IMR-90 (cell line): ENCODE measurements at places on chromosomes 5 and 9. TPM values are rescaled to one million over a fixed set of nuclear protein-coding genes. Genes with fewer than 3 reads are reported as not detected.

GRIN1 gene
- not detected in 2 replicates for total RNA-seq

ATG10 gene
- total RNA-seq = 8.1 and 12.2 TPM in 2 replicates

SLC22A4 gene
- 2.8 and 3.2 TPM in 2 replicates for total RNA-seq

LCN12 gene
- not detected in 2 replicates for total RNA-seq

SPEF2 gene
- total RNA-seq = 2.3 and 2.5 TPM in 2 replicates

TEX48 gene
- not detected in 2 replicates for total RNA-seq

TAF11L6 gene
- total RNA-seq = not detected in 2 replicates

S1PR3 gene
- total RNA-seq = 28.7 and 31.1 TPM in 2 replicates

DNA sequence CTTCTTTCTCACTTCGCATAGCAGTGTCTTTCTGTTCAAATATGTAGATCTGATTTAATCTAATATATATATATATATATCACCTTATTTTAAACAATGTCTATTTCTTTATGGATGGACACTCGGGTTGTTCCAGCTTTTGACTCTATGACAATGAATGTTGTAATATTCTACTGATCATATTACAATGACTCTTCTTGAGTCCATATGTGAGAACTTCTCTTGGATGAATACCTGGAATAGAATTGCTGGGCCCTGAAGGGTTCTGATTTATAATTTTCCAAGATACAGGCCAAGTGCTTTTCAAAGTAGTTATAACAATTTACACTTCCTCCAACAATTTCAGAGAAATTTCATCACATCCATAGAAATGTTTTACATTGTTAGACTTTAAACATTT is 28.8 kb downstream of the NTRK2 start:
- DNase-seq = no peak

DNA sequence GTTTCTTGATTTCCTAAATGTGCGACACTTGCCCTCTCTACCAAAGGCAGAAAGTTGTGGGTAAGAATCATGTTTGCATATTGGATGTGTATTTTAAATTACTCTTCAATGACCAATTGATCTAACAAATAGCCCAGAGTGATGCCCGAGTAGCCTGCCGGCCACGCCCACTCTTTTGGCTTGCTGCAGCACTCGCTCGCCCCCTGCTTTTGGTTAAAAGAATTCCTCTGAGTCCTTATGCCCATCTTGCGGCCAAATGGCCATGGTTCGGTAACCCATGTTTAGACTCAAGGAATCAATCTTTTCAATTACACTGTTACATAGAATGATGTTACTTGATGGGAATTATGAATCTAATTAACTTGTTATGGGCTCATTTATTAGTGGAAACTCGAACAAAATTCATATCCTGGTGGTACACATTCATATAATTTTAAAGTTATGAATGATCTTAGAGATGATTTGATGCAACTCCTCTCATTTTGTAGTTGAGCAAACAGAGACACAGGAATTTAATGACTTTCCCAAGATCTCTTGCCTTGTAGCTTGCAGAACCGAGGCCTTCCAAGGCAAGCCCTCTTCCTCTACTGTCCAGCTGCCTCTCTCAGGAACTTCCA is 36.5 kb downstream of the PPIC start:
- DNase-seq = no peak

DNA sequence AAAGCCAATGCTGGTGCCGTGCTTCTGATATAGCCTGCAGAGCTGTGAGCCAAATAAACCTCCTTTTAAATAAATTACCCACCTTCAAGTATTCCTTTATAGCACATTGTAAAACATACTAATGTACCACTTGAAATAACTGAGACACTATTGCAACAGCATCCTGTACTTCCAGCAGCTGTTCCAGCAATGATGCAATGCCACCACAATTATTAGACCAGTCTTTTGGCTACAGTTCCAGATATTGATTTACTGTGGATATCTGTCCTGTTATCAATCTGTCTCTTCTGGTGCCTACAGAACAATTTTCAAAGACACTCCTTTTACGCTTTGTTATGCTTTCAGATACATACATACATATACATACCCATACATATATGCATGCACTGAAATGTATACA is 567.9 kb downstream of the TAF11L14 start:
- no peak for DNase-seq

DNA sequence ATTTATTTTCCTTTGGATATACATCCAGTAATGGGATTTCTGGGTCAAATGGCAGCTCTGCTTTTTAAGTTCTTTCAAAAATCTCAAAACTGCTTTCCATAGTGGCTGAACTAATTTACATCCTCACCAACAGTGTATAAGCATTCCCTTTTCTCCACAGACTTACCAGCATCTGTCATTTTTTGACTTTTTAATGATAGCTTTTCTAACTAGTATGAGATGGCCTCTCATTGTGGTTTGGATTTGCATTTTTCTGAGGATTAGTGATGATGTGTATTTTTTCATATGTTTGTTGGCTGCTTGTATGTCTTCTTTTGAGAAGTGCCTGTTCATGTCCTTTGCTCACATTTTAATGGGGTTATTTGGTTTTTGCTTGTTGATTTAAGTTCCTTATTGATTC is 90.0 kb upstream of the HMHB1 start:
- DNase-seq = no peak

- DNase-seq = no peak
Observed at GRCh38 chr5:171688696-171689495, 96.7 kb upstream of the SMIM23 start.

DNA sequence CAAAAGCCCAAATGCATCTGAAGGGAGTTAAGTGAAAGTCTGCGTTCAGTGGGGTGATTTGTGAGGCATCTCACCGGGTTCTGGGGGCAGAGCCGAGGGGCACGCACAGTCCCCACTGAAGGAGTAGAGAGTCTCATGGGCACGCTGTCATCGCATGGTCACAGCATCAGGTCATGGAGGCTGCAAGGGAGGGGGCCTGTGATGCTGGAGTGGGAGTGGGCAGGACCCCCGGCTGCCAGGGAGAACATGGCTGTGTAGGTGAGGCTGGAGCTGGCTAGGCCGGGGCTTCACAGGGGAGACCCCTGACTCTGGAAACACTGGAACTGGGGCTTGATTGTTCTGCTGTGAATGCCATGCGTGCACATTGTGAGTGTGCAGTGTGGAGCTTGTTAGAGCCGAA is 360.5 kb downstream of the IRX2 start:
- no peak for DNase-seq

DNA sequence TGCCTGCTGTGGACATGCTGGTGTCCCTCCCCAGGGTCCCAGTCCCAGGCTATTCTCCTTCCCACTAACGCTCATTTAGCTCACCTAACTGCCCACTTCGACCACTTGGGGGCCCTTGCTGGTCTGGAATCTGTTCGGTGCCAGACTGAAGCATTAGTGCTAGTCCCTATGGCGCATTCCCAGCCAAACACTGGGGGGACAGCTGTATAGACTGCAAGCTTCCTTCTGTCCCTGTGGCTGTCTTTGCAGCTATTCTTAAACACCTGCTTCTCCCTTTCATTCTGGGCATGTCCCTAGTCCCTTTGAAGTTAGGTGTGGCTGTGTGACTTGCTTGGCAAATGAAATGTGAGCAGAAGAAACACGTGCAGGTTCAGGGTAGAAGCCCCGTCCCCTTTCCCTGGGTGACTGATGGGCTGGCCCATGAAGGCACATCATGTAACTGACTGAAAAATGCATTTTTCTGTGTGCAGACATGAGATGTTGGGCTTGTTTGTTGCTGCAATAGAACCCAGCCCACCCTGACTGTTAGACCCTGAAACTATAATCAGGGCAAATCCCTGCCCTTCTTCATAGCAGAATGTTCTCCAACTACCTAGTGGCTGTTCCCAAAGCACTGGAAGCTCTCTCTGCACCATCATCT is 134.4 kb downstream of the BARX1 start:
- no peak for DNase-seq

GRCh38 chr5:172294831-172295230 is 11.3 kb upstream of the UBTD2 start:
- DNase-seq = no peak

DNA sequence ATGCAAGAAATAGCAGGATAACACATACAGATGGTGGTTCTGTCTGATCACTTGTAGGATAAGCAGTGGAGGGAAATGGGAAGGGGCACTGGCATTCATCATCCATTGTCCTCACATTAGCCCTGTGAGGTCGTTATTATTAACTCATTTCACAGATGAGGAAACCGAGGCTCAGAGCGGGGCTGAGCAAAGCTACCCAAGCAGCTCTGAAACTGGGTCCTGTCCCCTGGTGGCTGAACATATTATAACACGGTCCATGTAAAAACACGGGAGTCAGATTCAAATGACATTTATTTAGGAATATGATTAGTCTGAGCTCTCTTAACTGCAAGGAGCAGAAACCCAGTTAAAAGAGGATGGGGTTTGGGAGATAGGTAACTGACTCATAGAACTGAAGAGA is 43.1 kb downstream of the HRH2 start:
- DNase-seq = no peak

DNA sequence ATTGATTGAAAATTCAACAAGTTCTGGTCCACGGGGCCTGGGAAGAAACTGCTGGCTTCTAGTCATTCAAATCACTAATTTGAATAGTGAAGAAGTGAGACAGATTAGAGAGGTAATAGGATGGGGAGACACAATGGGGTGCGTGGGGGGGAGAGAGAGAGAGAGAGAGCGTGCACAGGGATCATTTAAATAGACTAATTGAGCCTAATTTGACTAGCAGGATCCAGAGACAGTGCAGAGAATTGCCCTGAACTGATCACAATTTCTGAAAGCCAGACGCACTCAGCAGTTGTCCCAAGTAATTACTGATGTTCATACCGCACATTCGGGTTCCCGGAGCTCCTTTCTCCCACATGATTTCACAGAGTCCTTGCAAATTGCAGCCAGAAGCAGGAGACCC is 50.3 kb upstream of the C5orf58 start:
- DNase-seq = no peak

GRCh38 chr9:135877791-135878527 is 29.4 kb downstream of the CAMSAP1 start:
- DNase-seq = no peak

- no peak for DNase-seq
Observed at GRCh38 chr9:6049798-6050197, 34.4 kb upstream of the RANBP6 start.

- DNase-seq = no peak
Observed at GRCh38 chr5:79982136-79982535, 8.9 kb downstream of the MTX3 start.

GRCh38 chr9:3751125-3751758 is 225.4 kb upstream of the RFX3 start:
- peak; percentile 10 for DNase-seq

DNA sequence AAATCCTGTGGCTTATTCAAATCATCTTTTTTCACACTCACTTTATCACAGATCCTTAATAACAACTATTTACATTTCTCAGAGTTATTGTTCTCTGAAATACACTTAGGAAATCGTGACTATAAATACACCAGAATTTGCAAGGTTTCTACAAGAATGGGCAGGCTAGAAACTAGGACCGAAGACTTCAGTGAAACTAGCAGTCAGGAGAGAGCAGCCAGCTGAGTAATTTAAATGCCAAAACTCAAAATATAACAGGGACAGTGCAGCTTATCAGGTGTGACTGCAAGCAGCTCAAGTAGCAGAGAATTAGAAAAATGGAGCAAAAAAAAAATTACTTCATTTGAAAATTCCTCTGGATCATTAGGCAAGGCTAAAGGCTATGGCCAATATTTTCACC is 719.3 kb upstream of the ZNF608 start:
- DNase-seq = no peak

GRCh38 chr5:151820903-151821302 is 49.1 kb downstream of the G3BP1 start:
- no peak for DNase-seq
